ENCODE measurements at places on chromosomes 6 and 20.

- no peak for DNase-seq
These were observed 81.6 kb downstream of the EPB41L2 start for GRCh38 chr6:130981409-130981808.

- no peak for DNase-seq
These were observed 7.1 kb downstream of the GJA1 start for GRCh38 chr6:121442576-121442975.

DNA sequence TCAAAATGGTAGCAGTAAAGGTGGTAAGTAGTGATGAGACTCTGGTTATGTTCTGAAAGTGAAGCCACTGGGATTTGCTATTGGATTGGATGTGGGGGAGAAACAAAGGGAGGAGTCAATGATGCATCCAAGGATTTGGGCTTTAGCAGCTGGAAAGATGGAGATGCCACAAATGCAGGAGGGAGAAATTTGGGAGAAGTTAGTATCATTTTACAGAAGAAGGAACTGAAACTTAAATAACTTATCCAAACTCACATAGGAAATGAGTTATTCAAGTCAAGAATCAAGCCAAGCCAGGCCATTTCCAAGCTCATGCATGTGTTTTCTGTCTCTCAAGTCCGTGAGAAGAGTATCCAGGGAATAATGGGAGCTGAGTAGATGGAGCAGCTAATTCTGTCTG, 155.1 kb upstream of the TNFAIP3 start:
- no peak for DNase-seq

- no peak for DNase-seq
These were observed 17.4 kb downstream of the TMEM242 start for GRCh38 chr6:157305670-157306653.

GRCh38 chr6:117866561-117866960, 40.5 kb upstream of the SLC35F1 start:
- DNase-seq = no peak

- no peak for DNase-seq
These were observed 22.6 kb downstream of the CST4 start for GRCh38 chr20:23666189-23666588.

- DNase-seq = peak; percentile 46
These were observed 22.4 kb downstream of the ZNF311 start for GRCh38 chr6:28982476-28983266.

- DNase-seq = no peak
These were observed 185.0 kb upstream of the SGK1 start for GRCh38 chr6:134502614-134503549.

- no peak for DNase-seq
These were observed 307.9 kb upstream of the POU3F2 start for GRCh38 chr6:98526465-98526864.

- no peak for DNase-seq
These were observed 81.2 kb upstream of the SASH1 start for GRCh38 chr6:148261470-148261869.

- DNase-seq = no peak
These were observed 174.4 kb upstream of the NT5E start for GRCh38 chr6:85275338-85275985.

DNA sequence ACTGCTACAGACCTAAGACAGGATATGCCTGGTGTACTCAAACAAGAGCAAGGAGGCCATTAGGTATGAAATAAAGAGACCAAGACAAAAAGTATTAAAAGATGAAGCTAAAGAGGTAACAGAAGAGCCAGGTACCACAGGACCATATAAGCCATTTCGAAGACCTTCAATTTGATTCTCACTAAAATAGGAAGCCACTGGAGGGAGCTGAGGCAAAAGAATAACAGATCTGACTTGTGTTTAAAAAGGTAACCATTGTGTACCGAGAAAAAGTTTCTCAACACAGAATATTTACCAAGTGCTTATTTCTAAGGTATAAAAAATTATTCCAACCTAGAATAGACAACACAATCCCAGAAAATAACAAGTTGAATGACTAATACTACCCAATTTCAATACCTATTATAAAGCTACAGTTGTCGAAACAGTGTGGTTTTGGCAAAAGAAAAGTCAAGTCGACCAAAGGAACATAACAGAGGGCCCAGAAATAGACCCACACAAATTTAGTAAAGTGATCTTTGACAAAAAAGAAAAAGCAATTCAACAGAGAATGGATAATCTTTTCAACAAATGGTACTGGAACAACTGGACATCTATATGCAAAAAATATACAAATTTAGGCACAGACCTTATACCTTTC, 125.3 kb upstream of the DST start:
- no peak for DNase-seq

DNA sequence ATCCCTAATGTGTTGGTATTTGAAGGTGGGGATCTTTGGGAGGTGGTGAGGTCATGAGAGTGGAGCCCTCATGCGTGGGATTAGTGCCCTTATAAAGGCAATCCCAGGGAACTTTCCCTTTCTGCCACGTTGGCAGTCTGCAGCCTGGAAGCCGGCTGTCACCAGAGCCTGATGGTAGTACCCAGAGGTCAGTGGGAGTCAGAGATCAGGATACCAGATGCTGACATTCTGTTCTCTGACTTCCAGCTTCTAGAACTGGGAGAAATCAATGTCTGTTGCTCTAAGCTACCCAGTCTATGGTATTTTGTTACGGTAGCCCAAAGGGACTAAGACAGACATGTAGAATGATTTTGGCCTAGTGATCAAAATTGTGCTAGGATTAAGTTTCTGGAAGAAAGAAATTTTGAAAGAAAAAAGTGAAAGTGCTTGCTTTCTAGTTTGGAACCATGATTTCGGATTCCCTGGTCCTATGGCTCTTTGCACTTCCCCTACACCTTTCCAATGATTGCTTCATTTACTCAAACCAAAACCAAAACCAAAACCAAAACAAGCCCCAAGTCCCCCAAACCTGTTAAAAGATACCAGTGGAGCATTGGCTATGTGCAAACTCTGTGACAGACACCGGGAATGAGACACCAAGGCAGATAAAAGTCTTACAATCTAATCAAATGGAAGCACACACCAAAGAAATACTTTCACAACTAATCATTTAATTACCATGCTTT, 173.7 kb upstream of the ZNF217 start:
- no peak for DNase-seq

DNA sequence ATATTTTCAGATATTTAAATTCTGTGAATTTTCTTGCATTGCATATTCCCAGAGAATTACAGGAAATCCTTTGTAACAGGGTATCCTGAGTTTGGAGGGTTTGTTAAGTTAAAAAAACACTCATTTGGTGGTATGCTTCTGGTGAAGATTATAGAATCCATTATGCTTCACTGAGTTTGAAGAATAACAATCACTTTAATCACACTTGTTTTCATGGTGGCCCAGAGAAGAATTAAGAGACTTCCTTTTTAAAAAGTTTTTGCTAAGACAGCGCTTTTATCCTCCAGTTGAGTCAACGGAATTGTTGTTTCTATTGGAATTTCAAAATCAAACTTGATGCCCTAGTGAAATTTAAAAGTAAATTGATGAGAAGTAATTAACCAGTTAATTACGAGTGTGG, 17.4 kb downstream of the PLEKHG1 start:
- DNase-seq = no peak

GRCh38 chr6:38350220-38350619, 289.5 kb downstream of the BTBD9 start:
- DNase-seq = no peak

GRCh38 chr6:96528193-96528592, 6.6 kb downstream of the UFL1 start:
- DNase-seq = no peak

- no peak for DNase-seq
These were observed 86.3 kb downstream of the DACT2 start for GRCh38 chr6:168232989-168233874.

- no peak for DNase-seq
These were observed 51.3 kb downstream of the CD109 start for GRCh38 chr6:73747289-73747688.

DNA sequence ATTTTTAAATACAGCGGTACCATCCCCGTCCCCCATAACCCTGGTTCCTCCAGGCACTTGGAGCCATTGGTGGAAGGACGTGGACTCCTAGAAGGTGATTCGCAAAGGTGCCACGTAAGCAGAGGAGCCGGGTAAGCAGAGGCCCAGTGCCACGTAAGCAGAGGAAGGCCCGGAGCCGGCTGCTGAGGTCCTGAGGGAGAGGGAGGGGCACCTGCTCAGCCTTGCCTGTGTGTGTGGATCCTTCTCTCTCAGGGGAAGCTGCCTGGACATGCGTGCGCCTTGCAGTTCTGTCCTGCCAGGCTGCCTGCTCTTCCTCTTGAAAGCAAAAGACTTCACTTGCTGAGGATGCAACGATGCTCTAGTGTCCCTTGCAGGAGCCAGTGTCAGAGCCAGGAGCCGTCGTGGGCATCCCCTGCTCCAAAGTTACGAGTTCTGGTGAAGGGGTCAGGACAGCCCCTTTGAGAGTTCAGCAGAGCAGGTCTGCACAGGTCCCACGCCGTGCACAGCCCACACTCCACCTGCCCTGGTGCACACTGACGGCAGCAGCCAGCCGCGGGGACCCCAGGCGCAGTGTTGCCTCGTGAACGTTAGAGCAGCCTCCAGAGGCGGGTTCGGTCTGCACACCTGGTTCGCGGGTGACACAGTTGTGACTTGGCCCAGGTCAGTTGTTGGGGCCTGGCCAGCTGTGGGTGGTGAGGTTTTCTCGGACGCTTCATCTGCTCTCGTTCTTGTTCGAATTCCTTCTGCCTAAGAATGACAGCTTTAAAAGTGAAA, 1.9 kb upstream of the NKAIN4 start:
- no peak for DNase-seq

- no peak for DNase-seq
These were observed 115.5 kb downstream of the IRF4 start for GRCh38 chr6:506920-507622.

GRCh38 chr20:6612606-6612923, 154.9 kb upstream of the BMP2 start:
- DNase-seq = no peak

GRCh38 chr6:75145976-75146375, 59.9 kb downstream of the COL12A1 start:
- DNase-seq = no peak

- DNase-seq = no peak
These were observed 6.0 kb upstream of the RAB22A start for GRCh38 chr20:58303547-58303946.

- DNase-seq = no peak
These were observed 91.7 kb upstream of the ELOVL5 start for GRCh38 chr6:53440336-53440945.

Measured in CD4-positive, alpha-beta T cell treated with Interleukin-1 beta for 1 hour (primary cell).